ENCODE measurements at places on chromosomes 12 and 14.

DNA sequence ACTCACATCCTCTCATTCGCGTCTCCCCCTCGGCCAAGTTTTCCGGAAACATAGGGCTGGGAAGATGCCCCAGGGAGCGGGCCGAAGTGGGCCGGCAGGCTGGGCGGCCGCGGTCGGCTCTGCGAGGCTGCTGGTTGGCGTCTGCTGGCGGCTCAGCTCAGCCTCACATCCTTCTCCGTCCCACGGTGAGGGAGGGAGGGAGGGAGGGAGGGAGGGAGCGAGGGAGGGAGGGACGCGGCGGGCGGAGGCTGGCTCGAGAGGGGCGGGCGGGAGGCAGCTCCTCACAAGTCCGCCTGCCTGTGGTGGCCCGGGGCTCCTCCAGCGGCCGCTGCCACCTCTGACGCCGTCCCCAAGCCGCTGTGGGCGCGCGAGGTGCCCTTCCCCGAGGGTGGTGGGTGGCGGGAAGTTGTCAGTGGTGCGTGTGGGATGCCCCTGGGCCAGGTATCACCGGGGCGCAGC is 93.8 kb downstream of the RFLNA start:
- DNase-seq = no peak

- DNase-seq = no peak
Observed at GRCh38 chr12:121577443-121578180, 3.2 kb downstream of the KDM2B start.

- DNase-seq = no peak
Observed at GRCh38 chr14:76891391-76891790, 65.2 kb downstream of the LRRC74A start.

DNA sequence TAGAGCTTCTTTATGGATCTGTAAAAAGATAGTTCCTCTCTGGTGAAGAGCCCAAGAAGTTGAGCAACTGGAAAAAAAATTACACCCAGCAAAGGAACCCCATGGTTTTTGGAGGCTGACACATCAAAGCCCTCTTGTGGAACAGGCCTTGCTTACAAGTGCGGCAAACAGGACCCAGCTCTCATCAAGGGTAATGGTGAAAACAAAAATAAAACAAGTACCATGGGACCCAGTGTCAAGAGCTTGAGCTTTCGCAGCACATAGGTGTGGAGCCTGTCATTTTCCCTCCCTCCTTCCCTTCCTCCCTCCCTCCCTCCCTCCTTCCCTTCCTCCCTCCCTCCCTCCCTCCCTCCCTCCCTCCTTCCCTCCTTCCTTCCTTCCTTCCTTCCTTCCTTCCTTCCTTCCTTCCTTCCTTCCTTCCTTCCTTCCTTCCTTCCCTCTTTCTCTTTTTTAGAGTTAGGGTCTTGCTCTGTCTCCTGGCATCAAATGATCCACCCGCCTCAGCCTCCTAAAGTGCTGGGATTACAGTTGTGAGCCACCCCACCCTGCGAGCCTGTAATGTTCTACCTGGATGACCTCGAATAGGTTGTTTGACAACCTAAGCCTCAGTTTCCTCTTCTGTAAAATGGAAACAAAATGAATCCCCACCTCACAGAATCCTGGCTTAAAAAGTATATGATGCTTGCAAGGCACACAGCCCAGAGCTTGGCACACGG is 114.3 kb upstream of the RPH3A start:
- no peak for DNase-seq

DNA sequence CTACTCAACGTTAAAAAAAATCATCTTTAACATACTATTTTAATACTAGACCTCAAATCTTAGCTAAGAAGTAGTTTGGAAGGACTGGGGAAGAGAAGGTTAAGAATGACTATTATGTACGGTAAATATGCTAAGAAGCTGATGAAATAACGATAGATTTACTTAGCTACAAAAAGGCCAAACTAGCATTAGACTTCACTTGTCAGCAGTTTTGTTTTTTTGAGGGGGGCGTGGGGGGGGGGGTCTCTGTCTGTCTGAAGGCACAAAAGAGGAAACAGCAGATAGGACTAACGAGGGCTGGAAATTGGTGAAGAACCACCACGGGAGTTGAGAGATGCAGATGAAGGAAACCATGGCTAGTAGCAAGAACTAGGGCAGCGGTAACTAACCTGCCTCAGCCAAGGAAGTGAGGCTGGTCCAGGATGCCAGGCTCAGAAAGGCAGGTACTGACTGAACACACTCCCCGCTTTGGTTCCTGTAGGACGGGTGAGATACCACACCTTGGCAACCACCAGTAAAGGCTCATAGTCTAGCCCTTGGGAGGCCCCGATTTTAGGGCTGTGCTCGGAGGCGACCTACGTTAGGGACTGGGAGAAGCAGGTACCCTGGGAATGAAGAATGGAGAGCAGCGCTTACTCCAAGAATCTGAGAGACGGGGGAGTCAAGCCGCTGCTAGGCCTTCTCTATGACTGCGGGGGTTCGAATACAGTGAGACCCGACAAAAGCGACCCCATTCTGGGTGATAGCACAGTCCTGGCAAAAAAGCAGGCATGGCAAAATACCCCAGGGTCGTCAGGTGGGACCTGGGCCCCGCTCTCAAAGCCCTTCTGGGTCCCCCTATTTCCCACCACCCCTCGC is 675 bp downstream of the NEDD8 start:
- peak; percentile 16 for DNase-seq

DNA sequence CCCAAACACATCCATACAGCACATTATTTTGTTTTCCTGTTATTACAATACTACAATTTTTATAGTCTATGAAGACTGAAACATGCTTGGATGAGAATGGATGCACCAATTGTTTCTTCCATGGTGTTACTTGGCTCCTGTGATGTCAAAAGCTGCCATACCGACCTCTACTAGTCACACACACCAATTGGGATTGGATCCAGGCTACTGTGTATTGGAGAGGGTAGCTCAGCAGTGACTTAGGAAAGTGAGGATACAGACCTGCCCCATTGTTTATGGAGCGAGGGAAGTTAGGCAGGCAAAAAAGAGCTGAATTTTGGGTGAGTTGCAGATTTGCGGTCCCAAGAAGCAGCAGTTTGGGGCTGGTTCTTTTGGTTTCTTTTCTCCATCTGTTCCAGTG is 30.8 kb upstream of the AKAP6 start:
- no peak for DNase-seq

DNA sequence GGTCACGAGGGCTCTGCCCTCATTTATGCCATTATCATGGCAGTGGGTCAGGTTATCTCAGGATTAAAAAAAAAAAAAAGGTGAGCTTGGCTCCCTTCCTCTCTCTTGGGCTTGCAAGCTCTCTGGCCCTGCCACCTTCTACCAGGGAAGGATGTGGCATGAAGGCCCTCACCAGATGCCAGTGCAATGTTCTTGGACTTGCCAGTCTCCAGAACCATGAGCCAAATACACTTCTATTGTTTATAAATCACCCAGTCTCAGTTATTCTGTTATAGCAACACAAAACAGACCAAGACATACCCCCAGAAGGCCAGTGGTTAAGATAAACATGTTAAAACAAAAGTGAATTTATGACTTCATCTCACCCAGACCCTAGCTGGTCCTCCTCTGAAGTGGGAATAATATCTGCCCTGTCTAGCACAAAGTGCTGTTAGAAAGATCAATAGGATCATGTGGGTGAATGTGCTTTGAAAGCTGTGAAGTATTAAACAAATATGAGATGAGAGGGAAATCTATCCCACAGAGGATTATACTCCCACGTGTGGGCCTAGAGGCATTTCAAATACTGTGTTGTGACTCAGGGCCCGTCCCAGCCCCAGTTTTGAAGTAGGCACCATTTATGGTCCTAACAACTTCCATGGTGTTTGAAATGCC is 88.6 kb downstream of the NINJ2 start:
- DNase-seq = no peak
